ENCODE measurements at places on chromosomes 12 and 14.

DNA sequence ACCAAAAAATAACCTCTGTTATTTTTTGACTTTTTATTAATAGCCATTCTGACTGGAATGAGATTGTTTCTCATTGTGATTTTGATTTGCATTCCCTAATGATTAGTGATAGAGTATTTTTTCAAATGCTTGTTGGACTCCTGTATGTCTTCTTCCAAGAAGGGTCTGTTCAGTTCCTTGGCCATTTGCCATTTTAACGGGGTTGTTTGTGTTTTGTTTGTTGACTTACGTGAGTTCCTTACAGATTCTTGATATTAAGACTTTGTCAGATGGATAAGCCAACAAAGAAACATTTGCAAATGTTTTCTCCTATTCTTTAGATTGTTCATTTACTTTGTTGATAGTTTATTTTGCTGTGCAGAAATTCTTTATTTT lies 651.6 kb upstream of the LRFN5 start:
- DNase-seq, result no peak

- no peak for DNase-seq
These were observed 31.0 kb downstream of the EID3 start for GRCh38 chr12:104334581-104334980.

GRCh38 chr14:56490379-56490778 lies 89.2 kb upstream of the TMEM260 start:
- DNase-seq, result peak; percentile 58

GRCh38 chr12:83451189-83451588 lies 764.5 kb downstream of the TMTC2 start:
- no peak for DNase-seq

DNA sequence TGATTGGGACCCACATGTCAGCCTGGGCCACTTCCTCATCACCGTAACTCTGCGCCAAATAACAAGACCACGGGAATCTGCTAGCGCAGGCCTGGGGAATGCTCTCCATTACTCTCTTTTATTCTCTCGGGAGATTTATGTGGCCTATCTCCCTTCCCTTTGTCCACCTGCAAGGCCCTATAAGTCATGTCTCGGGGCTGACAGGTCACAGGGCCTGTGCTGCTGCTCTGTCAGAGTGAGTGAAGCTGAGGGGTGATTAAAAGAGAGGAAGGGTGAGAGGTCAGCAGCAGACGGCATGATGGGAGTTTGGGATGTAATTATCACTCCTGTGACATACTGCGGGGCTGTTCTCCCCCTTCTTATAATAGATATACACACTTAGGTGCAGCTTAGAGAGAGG lies 26.2 kb upstream of the GPATCH2L start:
- no peak for DNase-seq

- peak; percentile 5 for DNase-seq
These were observed 14.9 kb downstream of the ATP2B1 start for GRCh38 chr12:89693639-89694202.

DNA sequence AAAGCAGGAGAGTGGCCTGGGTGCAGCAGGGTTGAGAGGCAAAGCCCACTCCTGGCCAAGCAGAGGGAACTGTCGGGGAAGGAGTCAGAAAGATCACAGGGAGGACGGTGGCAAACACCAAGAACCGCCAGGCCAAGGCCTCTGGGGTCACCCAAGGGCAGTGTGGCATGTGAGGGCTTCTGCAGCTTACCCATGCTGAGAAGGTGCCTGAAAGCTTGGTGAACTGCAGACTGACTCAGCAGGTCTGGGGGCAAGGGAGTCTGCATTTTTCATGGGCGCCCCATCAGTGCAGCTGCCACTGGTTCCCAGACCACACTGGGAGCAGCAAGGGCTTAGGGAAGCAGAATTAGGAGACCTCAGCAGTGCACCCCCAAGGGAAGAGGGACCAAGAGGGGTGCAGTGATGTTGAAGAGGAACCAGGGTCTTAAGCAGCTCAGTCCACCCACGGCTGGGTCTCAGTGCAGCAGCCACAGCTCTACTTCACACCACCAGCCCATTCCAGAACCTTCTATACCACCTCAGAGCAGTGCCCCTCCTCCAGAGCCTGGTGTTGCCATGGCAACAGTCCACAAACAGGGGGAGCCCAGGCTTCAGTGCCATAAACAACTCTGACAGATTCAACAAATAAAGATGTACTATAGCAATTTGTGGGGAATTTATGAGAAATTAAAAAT lies 59.4 kb downstream of the ITPK1 start:
- no peak for DNase-seq

GRCh38 chr14:79890527-79890926 lies 320.8 kb downstream of the DIO2 start:
- DNase-seq, result no peak

DNA sequence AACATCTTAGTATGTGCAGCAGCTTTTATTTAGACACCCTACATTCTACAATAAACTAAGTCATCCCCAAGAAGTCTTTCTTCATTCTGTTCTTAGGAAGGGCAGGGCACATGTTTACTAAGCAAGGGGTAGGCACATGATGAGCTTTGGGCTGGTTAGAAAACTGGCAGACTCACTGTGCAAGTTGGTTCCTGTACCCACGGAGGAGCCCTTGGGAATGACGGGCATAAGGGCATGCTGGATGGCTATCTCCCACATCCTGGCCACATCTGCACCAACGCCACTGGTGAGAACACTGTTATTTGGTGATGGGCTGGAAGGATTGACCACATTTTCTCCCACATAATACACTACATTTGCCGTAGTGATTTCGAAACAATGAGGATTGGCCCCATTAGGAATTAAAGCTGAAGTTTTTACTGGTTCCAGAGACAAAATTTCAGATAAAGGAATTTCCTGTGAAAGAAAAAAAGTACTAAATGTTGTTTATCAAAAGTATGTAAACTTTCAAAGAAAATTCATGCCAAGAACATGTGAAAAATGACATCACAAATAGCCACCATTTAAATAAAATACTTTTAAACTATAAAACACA lies 297.0 kb downstream of the PRKD1 start:
- DNase-seq, result no peak

GRCh38 chr12:54159589-54159988 lies 29.2 kb downstream of the SMUG1 start:
- no peak for DNase-seq

GRCh38 chr14:20608383-20609110 lies 17.4 kb upstream of the RNASE12 start:
- no peak for DNase-seq

DNA sequence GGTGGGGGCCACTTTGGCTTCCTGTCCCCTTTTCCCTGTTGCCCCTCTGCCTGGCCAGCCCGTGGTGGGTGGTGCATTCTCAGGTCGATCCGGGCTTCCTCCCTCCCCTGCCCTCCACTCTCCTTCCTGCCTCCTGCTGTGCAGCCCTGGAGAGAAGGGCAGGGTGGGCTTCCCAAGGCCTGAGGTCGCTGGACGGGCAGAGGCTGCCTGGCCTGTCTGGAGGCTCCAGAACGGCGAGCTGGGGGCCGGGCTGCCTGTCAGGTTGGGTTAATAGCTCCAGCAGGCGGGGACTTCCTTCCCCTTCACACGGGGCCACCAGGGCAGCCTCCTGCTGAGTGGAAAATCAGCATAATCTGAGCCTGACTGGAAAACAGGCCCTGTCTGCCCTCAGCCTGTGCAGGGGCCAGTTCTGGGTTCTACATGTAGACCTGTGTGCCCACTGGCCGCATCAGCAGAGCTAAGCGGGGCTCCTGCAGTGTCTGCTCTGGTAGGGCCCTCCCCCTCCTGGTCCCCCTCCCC lies 11.3 kb downstream of the KIF26A start:
- DNase-seq, result no peak

DNA sequence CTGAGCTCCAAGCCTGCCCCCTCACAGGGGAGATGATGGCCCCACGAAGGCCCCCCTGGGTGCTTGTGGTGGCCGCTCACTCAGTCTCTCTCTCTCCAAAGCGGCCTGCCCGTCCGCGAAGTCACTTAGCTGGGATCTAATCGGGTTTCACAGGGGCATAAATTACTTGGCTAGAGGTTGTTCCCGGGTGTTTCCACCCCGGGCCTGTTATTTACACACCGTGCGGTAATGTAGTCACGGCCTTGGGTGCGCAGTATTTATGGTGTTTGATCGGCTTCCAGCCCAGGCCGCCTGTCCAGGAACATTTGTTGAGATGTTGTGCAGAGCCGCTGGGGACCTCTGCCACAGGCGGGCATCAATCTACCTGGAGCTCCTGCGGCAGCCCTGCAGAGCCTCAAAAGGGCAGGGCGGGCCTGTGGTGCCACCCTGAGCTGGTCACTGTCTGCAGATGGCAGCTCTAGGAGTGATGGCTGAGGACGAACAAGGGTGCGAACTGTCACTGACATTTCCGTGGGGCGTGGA lies 91.2 kb downstream of the KIF26A start:
- DNase-seq, result no peak

DNA sequence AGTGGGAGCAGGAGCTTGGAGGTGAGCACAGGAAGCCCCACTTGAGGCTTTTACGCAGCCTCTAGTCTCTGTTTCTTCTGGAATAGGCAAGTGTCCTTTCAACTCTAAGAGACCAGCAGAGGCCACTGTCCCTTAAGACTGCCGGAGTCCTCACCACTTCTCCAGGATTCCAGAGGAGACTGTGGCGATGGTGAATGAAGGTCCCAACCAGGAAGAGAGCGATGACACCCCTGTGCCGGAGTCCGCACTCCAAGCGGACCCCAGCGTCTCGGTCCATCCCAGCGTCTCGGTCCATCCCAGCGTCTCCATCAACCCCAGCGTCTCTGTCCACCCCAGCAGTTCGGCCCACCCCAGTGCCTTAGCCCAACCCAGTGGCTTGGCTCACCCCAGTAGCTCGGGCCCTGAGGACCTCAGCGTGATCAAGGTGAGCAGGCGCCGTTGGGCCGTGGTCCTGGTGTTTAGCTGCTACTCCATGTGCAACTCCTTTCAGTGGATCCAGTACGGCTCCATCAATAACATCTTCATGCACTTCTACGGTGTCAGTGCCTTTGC lies 442 bp downstream of the FLVCR2 start:
- peak; percentile 16 for DNase-seq

DNA sequence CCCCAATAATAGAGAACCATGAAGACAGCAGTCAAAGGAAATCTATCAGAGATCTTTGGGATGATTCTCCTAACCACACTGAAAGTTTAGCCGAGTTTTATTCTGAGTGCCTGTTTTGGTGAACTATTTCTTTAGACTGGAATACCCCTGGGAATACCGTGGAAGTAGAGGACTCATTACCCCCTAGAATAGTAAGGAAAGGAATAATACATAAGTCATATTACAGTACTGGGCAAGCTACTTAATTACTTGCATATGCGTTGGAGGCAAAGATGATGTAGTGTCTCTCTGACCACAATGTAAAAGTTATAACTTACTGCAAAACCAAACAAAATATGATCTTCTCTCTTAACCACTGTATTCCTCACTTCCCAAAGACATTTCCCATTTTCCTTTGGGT lies 25.5 kb downstream of the ZC2HC1C start:
- DNase-seq, result no peak

GRCh38 chr12:28089338-28089737 lies 100.9 kb upstream of the CCDC91 start:
- no peak for DNase-seq

DNA sequence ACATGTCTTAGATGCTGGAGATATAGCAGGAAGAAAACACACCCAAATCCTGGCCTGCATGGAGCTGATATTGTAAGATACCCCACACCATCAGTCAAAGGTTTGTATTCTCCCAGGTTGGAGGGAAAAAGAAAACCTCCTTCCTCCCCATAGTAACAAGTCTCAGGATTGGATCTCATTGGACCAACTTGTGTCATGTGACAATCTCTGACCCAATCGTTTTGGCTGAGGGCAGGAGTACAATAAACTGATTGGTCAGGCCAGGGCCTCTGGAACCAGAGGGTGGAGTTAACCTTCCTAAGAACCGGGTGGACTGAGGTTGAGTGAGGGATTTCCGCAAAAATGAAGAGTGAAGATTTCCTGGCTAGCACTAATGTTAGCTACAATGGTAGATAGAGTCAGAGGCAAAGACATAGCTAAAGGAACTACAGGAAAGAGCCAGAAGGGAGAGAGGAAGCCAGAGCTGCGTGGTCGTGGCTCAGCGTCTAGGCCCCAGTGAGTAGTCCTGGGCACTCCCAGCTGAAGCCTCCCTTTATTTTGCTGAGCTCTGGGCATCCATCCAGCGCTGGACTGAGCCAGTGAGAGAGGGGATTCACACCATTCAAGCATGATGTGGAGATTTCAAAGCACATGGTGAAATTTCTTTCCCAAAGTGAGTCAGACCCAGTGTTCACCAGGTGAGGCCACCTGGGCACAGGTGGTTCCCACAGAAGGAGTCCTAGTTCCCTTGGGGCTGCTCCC lies 219.9 kb downstream of the AACS start:
- no peak for DNase-seq

- DNase-seq, result no peak
These were observed 70.9 kb downstream of the TBK1 start for GRCh38 chr12:64522807-64523206.

DNA sequence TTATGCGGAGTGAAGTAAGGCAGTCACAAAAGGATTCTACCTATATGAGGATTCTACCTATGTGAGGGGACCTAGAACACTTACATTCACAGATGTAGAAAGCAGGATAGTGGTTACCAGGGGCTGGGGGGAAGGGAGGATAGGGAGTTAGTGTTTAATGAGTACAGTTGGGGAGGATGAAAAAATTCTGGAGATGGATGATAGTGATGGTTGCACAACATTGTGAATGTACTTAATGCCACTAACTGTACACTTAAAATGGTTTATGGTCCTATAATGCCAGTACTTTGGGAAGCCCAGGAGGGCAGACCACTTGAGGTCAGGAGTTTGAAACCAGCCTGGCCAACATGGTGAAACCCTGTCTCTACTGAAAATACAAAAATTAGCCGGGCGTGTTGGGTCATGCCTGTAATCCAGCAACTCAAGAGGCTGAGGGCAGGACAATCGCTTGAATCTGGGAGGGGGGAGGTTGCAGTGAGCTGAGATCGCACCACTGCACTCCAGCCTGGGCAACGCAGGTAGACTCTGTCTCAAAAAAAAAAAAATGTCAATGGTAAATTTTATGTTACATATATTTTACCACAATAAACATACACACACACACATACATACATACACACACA lies 25.4 kb downstream of the SVOP start:
- no peak for DNase-seq

DNA sequence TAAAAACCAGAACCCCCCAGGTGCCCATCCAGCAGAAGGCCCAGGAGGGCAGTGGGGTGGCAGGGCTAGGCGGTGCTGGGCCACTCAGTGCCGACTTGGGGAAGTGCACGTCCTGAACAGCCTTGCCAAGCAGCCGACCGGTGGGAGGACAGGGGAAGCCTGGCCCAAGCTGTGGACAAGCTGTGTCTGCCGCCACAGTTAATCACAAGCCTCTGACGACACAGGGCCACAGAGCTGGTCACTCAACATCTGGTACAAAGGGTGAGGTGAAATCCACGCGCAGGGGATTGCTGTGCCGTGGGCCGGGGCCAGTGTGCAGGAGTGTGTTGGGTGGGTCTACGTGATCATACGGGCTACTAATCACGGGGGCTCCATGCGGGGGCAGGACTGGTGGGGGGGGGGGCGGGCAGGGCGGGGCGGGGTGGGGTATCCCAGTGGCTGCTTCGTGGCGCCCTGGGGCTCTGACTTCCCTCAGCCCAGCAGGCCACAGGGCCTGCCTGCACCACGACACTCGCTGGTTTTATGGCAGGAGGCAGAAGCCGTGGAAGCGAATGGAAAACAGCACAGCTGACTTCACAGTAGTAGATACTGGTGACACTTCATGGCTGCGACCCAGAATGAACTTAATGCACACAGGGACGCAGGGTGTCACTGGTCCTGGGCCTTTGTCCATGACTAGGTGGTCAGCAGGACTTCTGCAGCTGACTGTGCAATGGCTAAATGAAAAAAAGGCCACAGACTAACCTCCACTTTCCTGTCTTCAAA lies 10.2 kb downstream of the AMN start:
- no peak for DNase-seq

GRCh38 chr12:132030367-132031038 lies 80.8 kb downstream of the EP400 start:
- DNase-seq, result peak; percentile 33

- DNase-seq, result no peak
These were observed 11.1 kb upstream of the RTL1 start for GRCh38 chr14:100914597-100915021.

All from G401 (cell line).